Vagina (tissue), 2 donors: ENCODE measurements at places on chromosomes 6 and 20.

DNA sequence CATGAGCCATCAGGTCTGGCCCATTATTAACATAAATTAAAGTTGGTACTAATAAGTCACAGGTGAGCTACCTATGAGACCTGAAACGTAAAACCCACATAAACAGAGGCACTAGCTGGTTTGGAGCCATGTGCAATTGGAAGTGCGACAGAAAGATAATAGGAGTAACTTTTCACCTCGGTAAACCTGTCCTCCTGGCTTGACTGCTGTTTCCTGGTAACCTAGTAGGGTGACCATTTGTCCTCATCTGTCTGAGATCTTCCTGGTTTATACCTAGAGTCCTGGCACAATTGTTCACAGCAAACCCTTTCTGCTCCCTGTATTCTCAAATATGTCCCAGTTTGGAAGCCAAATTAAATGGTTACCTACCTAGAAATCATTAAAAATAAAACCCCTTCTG is 7.4 kb downstream of the TBC1D20 start:
- no peak for DNase-seq

DNA sequence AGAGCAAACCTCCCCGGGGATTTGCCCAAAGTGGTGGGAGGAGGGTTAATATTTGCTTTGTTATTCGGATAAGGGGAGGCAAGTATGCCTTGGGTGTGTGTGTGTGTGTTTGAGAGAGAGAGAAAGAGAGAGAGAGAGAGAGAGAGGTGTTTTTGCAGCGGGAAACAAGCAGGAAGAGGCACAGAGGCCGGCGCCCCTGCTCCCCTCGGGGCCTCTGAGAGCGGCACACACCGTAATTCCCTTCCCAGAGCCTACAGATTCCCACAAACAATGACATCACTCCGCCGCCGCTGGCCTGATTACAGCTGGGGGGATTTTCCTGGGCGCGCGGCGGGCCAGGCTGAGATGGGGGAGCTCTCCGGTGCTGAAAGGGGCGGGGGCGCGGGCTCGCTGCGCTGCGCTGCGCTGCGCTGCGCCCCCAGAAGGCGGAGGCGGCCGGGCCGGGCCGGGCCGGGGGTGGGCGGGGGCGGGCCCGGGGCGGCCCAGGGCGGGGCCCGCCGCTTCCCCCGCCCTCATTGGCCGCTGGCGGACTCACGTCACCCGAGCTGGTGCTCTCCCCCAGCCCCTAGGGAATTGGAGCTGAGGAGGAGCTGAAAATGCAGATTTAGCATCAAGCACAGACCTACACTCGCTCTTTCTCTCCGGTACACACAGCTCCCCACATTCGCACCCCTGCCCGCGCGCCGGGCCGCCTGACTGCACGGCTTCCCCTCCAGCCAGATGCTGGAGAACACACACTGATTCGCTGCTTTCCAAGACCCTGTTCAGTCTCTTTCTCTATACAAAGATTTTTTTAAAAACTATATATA is at the start of gene PCSK2:
PCSK2 (plus strand) TSS at position 631 of the 809 bp plus-strand sequence. CDS start 266 bp downstream, outside the sequence.
- DNase-seq: no peak

DNA sequence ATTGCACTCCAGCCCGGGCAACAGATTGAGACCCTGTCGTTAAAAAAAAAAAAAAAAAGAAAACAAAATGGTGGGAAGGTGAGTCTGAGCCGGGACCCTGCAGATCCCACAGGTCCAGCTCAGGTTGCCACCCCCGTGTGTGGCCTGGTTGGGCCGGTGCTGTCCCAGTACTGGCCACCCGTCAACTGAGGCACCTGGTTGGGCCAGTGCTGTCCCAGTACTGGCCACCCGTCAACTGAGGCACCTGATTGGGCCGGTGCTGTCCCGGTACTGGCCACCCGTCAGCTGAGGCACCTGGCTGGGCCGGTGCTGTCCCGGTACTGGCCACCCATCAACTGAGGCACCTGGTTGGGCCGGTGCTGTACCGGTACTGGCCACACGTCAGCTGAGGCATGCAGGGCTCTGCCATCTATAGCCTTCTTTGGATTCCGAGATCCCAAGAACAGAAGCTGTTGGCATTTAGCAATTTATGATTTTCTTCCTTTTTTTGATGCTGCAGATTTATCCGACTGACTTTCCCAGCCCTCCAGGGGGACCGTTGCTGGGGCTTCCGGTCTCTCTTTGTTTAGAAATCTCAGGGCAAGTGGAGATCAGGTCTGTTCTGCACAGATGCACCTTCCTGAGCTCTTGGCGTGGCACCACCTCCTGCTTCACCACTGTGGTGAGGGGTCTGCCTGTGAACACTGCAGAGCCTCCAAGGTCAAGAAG is 113.8 kb downstream of the SYCP2 start:
- peak; percentile 70 for DNase-seq

GRCh38 chr6:125107896-125108295 is 45.7 kb upstream of the TPD52L1 start:
- no peak for DNase-seq

DNA sequence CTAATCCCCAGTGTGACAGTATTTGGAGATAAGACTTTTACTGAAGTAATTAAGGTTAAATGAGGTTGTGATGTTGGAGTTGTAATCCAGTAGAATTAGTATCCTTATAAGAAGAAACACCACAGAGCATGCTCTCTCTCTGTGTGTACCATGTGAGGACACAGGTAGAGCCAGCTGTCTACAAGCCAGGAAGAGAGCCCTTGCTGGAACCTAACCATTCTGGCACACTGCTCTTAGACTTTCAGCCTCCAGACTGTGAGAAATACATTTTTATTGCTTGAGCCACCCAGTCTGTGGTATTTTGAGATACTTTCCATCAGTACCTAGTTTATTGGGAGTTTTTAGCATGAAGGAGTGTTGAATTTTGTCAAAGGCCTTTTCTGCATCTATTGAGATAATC is 110.2 kb downstream of the PHF3 start:
- DNase-seq: no peak

- DNase-seq: no peak
Observed at GRCh38 chr6:10418361-10418861, 3.5 kb upstream of the TFAP2A start.

DNA sequence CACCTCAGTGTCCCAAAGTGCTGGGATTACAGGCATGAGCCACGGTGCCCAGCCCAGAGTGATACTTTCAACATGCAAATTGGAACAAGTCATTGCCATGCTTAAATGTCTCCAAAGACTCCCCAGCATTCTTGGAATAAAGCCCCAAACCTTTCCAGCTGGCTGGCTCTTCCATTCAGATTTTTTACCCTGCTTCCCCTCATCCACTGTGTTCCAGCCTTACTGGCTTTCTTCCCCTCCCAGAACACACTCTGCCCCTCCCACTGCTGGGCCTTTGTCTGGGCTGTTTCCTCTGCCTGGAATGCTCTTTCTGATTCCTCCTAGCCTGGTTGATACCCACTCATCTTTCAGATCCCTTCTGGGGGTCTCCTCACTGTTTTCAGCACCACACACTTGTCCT is 40.1 kb upstream of the NNAT start:
- no peak for DNase-seq

- no peak for DNase-seq
Observed at GRCh38 chr6:47655719-47656595, 42.4 kb upstream of the ADGRF4 start.

GRCh38 chr6:95819939-95820338 is 195.8 kb upstream of the FUT9 start:
- no peak for DNase-seq

DNA sequence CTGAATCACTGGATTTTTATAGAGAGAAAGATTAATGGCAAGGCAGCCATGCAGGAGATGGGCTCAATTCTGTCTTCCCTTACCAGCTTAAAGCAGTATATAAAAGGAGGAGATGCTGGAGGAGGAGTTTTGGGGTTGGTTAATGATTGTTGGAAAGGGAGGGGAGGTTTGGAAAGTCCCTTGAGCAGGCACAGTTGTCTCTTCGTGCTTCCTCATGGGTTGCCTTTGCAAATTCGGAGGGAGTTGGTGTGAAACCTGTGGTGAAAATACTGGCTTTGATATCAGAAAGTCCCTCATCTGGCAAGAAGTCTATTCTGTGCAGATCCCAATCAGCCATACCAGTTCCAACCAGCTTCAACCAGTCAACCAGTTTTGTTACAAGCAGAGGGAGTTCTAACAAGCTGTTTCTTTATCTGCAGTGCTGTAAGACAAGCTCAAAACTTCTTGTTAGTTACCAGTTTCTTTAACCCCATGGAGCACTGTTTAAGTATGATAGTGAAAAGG is 107.0 kb downstream of the HIVEP1 start:
- no peak for DNase-seq

DNA sequence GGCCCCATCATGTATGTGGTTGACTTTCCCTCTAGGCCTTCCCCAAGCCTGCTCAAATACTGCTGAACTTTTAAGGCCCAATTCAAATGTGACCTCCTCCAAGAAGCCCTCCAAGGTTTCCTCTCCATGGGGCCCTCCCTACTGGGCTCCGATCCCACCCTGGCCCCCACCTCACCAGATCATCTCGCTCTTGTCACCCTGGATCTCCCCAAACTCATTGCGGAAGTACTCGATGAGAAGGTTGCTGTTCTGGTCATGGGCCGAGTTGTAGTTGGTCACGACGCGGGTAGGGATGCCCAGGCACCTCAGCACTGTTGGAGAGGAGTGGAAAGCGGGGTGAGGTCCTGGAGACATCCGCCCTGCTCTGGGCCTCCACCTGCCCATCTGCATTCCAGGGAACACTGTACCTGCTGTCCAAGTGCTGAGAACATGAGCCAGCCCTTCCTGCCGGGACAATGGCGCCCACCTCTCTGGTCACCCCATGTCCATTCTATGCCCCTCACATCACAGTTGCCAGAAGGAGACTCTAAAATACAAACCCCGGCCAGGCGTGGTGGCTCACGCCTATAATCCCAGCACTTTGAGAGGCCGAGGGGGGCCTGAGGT is 23.1 kb downstream of the TGM2 start:
- DNase-seq: no peak

DNA sequence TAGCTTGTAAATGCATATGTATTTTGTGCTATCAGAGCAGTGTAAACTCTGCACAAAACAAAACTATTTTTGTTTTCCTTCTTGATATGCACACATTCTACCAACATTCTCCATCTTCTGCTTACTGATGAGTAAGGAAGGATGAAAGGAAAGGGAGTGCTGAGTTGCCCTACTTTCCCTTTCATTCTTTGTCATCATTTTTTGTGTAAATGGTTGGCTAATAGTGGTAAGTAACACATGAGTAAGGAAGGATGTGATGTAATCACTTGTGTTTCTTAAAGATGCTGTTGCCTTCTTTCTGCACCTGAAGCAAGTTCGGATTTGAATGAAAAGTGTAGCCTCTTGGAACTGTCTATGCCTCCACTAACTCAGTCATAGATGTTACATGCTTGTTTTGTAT is 4.6 kb upstream of the REV3L start:
- no peak for DNase-seq

DNA sequence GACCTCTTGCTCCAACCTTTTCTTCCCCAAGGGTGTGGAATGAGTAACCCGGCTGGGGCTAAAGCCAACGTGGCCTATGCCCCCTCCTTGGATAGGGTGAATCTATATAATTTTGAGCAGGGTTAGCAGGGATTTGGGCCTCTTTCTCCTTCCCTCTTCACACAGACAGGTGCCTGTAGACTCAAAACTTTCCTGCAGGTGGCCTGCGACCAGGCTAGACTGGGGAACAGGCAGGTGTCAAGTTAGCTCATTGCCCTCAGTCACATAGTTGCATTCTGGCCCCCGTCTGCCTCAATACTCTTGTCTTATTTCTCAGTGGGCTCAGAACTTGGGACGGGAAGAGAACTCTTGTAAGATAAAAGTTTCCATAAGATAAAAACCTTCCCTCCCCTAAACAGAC is 243.0 kb downstream of the ATXN1 start:
- DNase-seq: no peak

DNA sequence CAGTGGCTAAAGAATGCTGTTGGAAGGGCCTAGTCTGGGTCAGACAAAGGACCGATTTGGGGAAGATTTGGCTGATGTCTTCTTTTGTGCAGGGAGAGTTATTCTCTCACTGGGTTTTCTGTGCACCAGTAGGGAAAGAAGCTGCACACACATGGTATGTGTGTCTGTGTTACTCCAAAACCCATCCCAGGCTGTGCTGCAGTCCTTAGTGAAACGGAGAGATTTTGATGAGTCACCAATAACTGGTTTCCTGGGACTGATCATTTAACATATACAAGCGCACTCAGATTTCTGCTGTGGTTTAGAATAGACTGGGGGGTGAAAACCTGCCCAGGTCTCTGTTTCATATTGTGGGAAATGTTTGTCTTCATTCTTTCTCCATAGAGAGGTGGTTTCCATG is 1049.8 kb downstream of the KIF16B start:
- no peak for DNase-seq

GRCh38 chr20:49821870-49822331 is 9.3 kb downstream of the SLC9A8 start:
- DNase-seq: no peak

GRCh38 chr20:59547596-59547995 is 56.7 kb upstream of the PHACTR3 start:
- DNase-seq: peak; percentile 54

DNA sequence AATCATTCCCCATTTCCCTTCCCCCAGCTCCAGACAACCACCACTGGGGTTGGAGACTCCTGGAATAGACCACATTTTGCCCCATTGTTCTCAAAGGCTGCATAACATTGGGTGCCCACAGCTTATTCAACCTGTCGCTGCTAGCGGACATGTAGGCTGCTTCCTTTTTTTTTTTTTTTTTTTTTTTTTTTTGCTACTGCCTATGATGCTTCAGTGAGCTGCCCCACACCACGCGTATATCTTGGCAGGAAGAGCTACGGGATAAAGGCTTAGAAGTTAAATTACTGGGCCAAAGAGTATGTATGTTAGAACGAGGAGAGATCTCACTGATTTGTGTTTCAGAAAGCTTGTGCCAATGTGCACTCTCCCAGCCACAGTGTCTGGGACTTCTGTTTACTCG is 7.0 kb downstream of the LBP start:
- DNase-seq: no peak

DNA sequence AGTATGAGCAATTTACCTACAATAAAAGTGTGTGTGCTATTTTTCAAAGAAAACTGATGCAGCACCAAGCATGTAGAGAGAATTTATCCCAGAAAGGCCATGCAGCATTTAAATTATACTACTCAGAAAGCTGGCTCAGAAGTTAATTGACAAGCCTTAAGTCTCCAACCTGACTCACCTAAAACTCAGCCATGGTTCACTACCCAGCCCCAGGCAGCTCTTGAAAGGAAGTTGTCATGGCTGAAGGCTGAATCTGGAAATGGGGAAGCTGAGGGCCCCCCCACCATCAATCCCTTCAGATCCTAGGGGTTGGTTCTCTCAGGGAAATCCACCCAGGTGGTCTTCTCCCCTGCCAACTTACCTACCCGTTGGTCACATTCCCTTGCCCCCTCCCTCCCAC is 19.7 kb downstream of the PPIL6 start:
- DNase-seq: no peak

DNA sequence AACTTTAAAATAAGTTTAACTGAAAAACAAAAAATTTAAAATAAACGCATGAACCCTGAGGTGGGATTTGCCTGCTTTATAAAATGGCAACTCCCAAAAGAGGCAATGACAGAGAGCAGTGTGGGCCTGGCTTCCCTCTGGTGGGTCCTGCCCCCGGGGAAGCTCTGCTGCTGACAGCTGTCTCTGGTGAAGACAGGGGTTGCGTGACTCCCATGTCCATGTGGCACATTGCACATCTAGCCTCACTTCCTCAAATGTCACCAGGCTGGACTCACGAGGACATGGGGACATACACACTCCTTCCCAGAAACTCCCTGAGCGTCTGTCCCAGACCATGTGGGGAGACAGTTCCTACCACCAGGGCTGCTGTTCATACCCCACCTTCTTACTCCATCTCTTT is 66.2 kb downstream of the ABHD12 start:
- no peak for DNase-seq

GRCh38 chr6:33490621-33491020 is 36.2 kb downstream of the ZBTB9 start:
- no peak for DNase-seq
